ENCODE measurements at places on chromosomes 2 and 18. TPM values are rescaled to one million over a fixed set of nuclear protein-coding genes. Genes with fewer than 3 reads are reported as not detected.

VWC2L gene
- polyA plus RNA-seq = not detected

- DNase-seq = peak; percentile 47
Observed at GRCh38 chr18:55509631-55510324, 78.2 kb downstream of the TCF4 start.

DNA sequence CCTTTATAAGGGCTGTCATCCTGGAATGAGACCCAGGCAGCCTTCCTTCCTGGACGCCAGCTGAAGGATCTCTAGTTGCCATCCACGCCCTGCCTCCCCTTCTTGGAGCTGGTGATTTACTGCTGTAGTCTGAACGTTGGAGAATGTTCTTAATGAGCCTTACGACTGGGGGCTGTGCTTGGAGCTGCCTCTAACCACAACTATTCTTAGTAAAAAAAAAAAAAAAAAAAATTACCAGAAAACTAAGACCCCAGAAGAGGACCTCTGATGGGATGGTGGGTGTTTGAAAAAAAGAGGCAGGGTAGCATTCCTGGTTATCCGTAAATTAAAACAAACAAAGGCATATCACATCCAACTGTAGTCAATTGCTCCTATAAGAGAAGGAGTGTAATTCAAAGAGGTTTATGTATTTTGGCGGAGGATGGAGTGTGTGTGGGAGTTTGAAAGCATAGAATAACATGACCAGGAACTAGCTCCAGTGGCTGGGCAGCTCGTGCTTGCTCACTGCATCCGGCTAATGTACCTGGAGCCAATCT lies 105.4 kb downstream of the QPCT start:
- DNase-seq = peak; percentile 23

DNA sequence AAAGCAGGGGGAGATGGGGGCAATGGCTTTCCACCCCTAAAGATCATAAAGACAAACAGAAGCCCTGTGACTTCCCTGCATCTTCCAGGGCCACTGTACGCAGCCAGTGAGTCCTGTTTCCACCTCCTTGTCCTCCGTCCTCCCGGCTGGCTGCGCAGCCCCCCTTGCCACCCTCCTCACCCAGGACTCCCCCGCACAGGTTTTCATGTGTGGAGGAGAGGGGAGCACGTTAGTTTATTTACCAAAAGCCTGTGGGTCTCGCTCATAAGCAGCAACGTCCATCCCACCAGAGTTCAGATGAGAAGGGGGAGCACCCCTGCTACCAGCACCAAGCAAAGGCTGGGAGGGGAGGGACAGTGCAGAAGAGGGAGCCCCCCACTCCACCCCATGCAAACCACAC lies 11.7 kb downstream of the CYP26B1 start:
- DNase-seq = no peak

DNA sequence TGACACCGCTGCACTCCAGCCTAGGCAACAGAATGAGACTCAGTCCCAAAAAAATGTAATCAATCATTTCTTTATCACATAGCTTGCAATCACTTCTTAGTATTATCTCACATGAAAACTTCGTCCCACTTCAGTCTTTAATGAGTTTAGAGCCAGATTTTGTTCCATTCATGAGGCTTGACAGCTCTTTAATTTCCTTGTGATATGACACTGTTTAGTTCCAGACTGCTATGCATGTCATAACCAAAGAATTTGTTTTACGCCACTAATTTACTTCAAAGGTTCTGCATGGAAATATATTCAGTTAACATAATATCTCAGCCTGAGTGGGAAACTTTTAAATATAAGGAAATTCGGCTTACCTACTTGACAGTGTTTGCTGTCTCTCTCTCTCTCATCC lies 113.1 kb downstream of the ZNF532 start:
- DNase-seq = no peak

PARD6G gene
- 12.7 TPM for polyA plus RNA-seq

Measured in muscle of back (tissue), 13 donors.